ENCODE measurements at places on chromosomes 4 and X.

DNA sequence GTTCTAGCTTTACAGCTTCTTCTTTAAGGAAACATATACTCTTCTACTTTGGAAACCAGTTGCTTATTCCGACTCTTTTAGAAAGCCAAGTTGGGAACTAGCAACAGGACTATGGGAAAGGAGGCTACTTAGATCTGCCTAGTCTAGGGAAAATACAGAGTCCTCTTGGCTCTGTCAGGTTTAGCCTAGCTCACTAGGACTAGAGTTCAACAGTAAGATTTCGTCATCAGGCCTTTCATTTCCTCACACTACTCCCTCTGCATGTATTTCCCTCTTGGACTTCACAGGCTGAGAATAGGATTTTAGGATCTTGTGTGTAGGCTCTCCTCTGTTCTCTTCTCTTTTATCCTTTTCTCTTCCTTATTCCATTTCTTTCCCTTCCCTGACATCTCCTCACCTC lies 409.8 kb downstream of the AR start:
- DNase-seq: no peak

DNA sequence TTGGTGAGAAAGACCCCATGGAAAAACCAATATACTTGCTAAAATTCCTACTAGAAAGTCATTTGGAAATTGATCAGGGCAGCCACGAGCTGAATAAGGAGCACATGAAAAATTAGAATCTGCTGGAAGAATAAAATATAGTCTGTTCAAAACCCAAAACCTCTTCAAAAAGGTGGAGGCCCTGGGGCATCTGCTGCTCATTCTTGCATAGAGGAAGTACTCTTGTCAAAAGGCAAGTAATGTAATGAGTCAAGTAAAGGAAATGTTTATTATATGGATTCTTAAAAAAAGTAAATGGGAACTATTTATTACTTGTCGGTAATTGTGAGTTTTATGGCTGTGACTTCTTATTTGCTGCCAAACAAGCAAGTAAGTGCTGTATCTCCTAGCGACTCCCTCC lies 109.5 kb downstream of the GK start:
- no peak for DNase-seq

DNA sequence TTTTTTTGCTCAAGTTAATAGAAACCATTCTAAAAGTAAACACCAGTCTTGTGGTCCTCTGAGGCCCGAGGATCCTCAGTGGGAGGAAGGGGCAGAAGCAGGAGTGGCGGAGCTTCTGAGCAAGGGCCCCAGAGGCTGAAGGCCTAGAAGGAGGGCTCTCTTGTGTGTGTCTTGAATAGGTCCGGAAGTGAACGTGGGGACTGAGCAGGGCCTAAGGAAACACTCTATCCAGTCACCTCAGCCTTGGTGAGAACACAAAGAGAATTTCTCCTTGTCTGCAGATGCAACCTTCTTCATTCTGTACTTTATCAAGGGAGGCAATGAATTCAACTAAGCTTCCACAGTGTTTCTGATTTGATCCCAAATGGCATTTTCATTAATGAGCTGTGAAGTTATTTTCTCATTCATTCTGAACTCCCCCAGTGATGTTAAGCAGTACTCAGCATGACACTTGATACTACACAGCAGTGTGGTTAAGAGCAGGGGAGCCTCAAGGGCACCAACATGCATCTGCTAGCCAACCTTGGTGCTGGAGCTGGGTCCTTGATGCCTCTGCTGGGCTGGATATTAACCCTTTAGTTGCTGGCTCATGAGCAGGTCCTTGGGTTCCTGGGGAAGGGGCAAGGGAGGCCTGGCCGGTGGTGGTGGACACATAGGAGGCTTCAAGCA lies 64.7 kb downstream of the RBM47 start:
- no peak for DNase-seq

GRCh38 chr4:18242919-18243693 lies 221.6 kb upstream of the LCORL start:
- DNase-seq: no peak

DNA sequence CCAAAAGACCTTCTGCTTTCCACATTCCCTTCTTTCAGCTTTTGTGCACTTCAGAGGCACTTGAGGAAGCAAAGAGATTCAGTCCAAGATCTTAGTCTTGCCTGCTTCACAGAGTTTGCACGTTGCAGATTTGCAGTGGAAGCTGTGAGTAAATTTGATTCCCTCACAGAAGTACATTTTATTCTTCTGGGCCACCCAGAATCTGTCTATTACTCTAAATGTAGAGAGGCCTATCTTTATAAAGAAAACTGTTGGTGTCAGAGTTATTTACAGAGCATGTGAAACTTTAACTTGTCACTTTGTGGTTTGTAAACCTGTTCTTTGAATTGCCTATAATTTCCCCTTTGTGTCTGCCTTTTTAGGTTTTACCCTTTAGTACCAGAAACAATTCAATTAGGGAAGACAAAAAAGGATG lies 15.5 kb downstream of the SPRY1 start:
- DNase-seq: no peak

- no peak for DNase-seq
These were observed 18.1 kb downstream of the PLAC8 start for GRCh38 chr4:83096397-83096796.

DNA sequence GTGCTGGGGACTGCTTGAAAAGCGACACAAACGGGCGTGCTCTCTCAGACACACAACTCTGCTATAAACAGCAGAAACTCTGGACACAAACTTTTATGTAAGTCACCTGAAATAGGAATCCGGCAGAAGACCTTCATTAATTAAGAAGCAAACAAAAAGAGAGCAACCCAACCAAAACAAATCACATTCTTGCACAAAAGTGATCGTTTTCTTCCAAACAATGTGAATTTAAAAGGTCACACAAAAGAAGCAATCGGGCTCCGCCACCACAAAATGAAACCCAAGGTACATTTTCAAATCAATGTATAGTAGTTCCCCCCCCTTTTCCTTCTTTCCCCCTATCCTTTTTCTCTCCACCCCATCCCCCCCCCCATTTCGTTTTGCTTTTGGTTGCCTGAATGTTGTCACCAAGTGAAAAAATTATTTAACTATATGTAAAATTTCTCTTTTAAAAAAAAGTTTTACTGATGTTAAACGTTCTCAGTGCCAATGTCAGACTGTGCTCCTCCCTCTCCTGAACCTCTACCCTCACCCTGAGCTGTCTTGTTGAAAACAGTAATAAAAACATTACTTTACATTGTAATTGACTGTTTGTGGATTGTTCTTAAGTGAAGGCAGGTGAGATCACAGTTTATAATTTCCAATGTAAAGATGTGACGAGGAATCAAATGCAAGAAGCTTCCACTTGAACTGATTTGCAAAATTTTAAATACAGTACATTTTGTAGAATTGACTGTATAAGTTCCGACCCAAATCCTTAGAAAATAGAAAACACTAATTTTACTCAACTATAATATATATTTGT lies 2.4 kb downstream of the MAB21L2 start:
- no peak for DNase-seq

GRCh38 chr4:151356510-151356909 lies 31.1 kb upstream of the SH3D19 start:
- no peak for DNase-seq

- DNase-seq: peak; percentile 78
These were observed 418.2 kb downstream of the STIM2 start for GRCh38 chr4:27278615-27279375.

GRCh38 chr4:26346203-26346620 lies 25.4 kb downstream of the RBPJ start:
- no peak for DNase-seq

- DNase-seq: no peak
These were observed 203.8 kb upstream of the HS3ST1 start for GRCh38 chr4:11632483-11632882.

- no peak for DNase-seq
These were observed 1800.8 kb upstream of the PCDH10 start for GRCh38 chr4:131348263-131348662.

DNA sequence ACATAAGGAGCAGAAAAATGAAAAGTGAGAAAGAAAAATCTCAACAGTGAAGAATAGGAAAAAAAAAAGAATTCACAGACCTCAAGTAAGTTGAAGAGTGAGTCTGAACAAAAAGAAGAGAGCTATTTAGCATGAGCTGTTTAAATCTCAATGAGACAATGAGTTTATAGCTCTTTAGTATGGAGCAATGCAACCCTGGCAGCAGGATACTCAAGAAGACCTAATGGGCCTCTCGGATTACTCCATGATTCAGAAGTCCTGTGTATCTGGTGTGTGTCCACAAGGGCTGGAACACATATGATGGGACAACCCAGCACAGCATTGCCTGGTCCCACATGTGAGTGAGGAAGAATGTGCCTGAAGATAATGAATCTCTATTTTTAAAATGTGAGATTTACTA lies 563.1 kb upstream of the INTU start:
- no peak for DNase-seq

DNA sequence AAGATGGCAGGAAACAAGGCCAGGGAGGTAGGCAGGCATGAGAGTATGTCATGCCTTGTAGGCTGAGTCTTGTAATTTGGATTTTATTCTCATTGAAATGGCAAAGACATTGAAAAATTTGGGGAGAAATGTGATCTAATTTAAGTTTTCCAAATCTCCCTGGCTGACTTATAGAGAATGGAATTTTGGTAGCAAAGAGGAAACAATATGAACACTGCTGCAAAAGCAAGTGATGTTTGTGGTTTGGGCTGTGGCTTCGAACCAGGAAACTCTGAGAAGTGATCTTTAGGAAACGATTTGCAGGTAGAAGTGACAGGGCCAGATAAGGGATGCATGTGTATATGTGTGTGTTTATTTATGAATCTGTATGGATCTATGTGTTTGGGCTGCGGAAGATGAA lies 35.6 kb downstream of the ARSJ start:
- DNase-seq: no peak

DNA sequence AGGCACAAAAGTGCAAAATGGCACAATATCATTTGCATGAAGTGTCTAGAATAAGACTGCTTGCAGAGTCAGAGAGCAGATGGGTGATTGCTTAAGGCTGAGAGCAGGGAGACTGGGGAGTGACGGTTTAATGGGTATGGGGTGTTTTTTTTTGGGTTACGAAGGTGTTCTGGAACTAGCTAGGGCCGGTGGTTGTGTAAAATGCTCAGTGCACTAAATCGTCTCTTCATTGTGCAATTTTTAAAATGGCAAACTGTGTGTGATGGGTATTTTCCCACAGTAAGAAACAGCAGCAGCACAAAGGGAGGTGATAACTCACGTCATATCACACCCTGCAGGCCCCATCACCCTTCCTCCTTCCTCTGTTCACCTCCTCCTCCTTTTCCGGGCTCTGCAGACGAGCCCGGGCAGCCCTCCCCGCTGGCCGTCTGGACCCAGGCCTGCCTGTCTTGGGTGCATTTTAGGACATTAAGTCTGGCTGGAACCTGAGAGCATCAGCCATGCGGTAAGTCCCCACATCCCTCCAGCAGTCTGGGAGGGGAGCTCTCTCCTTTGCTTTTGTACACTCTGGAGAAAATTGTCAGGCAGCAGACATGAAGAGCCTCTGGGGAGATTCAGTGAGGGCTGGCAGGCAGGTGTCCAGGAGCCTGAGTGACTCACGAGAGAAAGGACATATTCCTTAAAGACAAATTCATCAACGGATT lies 42.7 kb downstream of the ASMT start:
- DNase-seq: no peak

Measured in H1 (cell line).